ENCODE measurements at places on chromosomes 1 and 21. TPM values are rescaled to one million over a fixed set of nuclear protein-coding genes. Genes with fewer than 3 reads are reported as not detected.

GRCh38 chr1:53652441-53653199 lies 86.3 kb downstream of the GLIS1 start:
- no peaks in the 10 kb centered on the region for H3K36me3 ChIP-seq
- H3K27me3 ChIP-seq, result no peaks in the 10 kb centered on the region
- H3K27ac ChIP-seq, result no peak overlapping the region
- DNase-seq, result peak; percentile 12
- H3K4me1 ChIP-seq, result no peaks in the 10 kb centered on the region

- H3K4me1 ChIP-seq, result no peaks in the 10 kb centered on the region
- H3K27ac ChIP-seq, result no peak overlapping the region
- no peaks in the 10 kb centered on the region for H3K27me3 ChIP-seq
- no peak overlapping the region for H3K4me3 ChIP-seq
- no peak for DNase-seq
- no peaks in the 10 kb centered on the region for H3K36me3 ChIP-seq
These were observed 50.8 kb downstream of the HS2ST1 start for GRCh38 chr1:86965012-86965826.

- no peak for DNase-seq
- no peak overlapping the region for H3K27ac ChIP-seq
- no peaks in the 10 kb centered on the region for H3K4me1 ChIP-seq
These were observed 21.7 kb upstream of the SLC44A3 start for GRCh38 chr1:94798462-94798861.

DNA sequence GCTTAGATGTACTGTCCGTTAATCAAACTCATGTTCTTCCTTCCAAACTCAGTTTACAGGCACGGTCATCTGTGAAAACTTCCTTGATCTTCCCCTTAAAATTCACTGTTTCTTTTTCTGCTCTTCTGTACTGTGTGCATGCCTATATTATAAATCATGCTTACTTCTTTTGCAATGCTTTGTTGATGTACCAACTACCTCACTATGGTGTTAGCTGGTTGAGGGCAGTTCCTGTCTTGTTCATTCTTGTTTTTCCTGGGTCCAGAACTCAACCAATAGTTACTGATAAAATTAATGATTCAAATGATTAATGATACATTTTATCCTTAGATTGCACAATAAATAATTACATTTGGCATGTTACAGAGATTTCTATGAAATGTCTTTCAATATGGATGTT lies 163.8 kb downstream of the CHRM3 start:
- H3K27ac ChIP-seq, result no peak overlapping the region
- H3K27me3 ChIP-seq, result no peaks in the 10 kb centered on the region
- H3K4me3 ChIP-seq, result no peak overlapping the region
- H3K36me3 ChIP-seq, result no peaks in the 10 kb centered on the region
- DNase-seq, result no peak

- no peak overlapping the region for H3K4me3 ChIP-seq
- DNase-seq, result no peak
- H3K27ac ChIP-seq, result no peak overlapping the region
- H3K4me1 ChIP-seq, result peaks cover 5% of the 10 kb centered on the region
- H3K27me3 ChIP-seq, result no peaks in the 10 kb centered on the region
These were observed 63.7 kb downstream of the ST6GALNAC3 start for GRCh38 chr1:76138217-76138616.

DNA sequence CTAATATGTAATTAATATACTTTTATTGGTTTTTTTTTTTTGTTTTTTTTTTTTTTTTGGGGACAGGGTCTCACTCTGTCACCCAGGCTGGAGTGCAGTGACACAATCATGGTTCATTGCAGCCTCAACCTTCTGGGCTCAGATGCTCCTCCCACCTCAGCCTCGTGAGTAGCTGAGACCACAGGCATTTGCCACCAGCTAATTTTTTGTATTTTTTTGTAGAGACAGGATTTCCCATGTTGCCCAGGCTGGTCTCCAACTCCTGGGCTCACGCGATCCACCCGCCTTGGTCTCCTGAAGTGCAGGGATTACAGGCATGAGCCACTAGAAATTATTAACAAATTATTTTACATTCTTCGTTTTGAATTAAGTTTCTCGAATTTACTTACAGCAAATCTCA lies 16.8 kb upstream of the POGZ start:
- H3K27ac ChIP-seq, result no peak overlapping the region
- peaks cover 9% of the 10 kb centered on the region for H3K4me1 ChIP-seq
- no peak for DNase-seq
- H3K36me3 ChIP-seq, result no peaks in the 10 kb centered on the region

DNA sequence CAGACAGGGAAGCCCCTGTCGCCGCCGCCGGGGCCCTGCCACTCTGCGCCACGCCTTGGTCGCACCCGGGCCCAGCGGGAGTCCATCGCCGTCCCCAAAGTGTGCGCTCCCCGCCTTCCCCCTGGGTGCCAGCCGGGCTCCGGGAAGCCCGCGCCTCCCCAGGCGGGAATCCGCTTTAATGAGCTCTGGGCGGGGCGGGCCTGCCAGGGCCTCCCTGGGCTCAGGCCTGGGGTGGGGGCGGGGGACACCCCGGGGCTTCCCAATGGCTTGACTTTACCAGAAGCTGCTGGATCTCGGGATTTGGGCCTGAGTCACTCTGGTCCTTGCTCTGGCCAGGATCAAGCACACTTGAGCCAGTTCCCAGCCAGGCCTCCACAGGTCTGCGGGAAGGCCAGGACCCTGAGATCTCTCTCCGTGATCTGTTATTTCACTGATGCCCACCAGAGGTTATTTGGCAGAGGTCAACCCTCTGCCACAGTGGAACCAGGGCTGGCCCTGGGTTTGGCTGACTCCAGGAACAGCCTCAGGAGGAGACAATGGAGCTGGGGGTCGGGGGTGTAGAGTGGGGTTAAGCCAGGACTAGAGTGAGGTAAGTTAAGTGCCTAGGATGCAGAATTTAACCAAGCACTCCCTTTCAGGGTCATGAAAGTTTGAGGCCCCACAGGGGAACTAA lies 178.4 kb upstream of the EDN2 start:
- peak overlapping the region; percentile 93 for H3K27ac ChIP-seq
- peak overlapping the region; percentile 35 for H3K4me3 ChIP-seq
- peak; percentile 79 for DNase-seq
- peaks cover 21% of the 10 kb centered on the region for H3K4me1 ChIP-seq
- H3K27me3 ChIP-seq, result no peaks in the 10 kb centered on the region

GRCh38 chr1:30969903-30970302 lies 61.3 kb upstream of the SDC3 start:
- no peaks in the 10 kb centered on the region for H3K27me3 ChIP-seq
- H3K4me1 ChIP-seq, result peaks cover 26% of the 10 kb centered on the region
- no peak for DNase-seq
- H3K4me3 ChIP-seq, result no peak overlapping the region
- peaks cover 16% of the 10 kb centered on the region for H3K36me3 ChIP-seq

DNA sequence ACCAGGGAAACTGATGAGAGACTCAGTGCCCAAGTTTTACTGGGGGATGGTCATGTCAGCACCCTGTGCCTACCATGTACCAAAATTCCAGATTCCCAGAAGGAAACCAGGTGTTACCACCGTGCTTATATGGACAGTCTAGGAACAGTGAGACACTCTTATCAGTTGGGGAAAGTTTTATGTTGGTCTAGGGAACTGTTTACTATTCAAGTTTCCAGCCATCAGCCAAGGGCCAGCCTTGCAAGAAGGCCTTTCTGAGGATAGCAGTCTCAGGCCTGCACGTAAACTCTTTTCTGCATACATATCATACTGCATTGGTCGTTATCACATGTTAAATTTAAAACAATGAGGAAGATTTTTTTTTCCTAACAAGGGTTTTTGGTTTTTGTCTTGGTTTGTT lies 12.6 kb downstream of the TMEM269 start:
- H3K4me3 ChIP-seq, result no peak overlapping the region
- DNase-seq, result no peak
- H3K4me1 ChIP-seq, result no peaks in the 10 kb centered on the region
- H3K36me3 ChIP-seq, result no peaks in the 10 kb centered on the region
- H3K27me3 ChIP-seq, result no peaks in the 10 kb centered on the region
- H3K27ac ChIP-seq, result no peak overlapping the region

GRCh38 chr1:215704089-215704860 lies 137.2 kb downstream of the KCTD3 start:
- no peaks in the 10 kb centered on the region for H3K36me3 ChIP-seq
- no peak overlapping the region for H3K27ac ChIP-seq
- H3K27me3 ChIP-seq, result no peaks in the 10 kb centered on the region

DNA sequence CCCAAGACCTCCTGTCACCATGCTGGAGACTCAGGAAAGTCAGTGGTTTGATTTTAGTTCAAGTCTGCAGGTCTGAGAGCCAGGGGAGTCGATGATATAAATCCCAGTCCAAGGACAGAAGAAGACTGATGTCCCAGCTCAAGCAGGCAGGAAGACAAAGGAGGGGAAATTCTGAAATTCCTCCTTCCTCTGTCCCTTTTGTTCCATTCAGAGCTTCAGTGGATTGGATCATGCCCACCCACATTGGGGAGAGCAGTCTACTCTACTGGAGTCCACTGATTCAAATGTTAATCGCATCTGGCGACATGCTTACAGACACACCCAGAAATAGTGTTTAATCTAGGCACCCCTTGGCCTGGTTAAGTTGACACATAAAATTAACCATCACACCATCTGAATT lies 7.2 kb upstream of the ADAMTS1 start:
- no peaks in the 10 kb centered on the region for H3K36me3 ChIP-seq
- H3K27ac ChIP-seq, result no peak overlapping the region
- no peaks in the 10 kb centered on the region for H3K4me1 ChIP-seq

- H3K27me3 ChIP-seq, result no peaks in the 10 kb centered on the region
- DNase-seq, result no peak
- no peaks in the 10 kb centered on the region for H3K4me1 ChIP-seq
- H3K4me3 ChIP-seq, result no peak overlapping the region
These were observed 31.3 kb downstream of the INPP5B start for GRCh38 chr1:37915476-37916093.

DNA sequence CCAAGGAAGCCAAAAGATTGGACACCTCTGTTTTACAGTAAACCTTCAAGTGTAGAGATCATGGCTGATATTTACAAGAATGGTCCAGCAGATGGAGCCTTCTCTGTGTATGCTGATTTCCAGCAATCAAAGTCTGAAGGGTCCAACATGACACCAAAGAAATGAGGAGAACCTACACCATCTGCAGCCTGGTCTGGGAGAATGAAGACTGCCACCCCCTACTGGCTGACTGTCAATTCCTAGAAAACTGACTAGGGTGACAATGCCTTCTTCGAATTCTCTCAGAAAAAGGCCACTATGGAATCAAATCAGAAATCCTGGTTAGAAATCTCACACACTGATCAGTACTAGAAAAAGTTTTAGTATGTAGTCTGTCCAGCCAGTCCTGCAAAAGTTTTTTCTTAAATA lies 83.3 kb downstream of the CDC42BPA start:
- H3K27me3 ChIP-seq, result no peaks in the 10 kb centered on the region
- no peak overlapping the region for H3K27ac ChIP-seq
- no peak overlapping the region for H3K4me3 ChIP-seq
- H3K4me1 ChIP-seq, result no peaks in the 10 kb centered on the region
- H3K36me3 ChIP-seq, result no peaks in the 10 kb centered on the region
- no peak for DNase-seq

GRCh38 chr1:58979086-58979485 lies 195.2 kb upstream of the JUN start:
- H3K27ac ChIP-seq, result no peak overlapping the region
- no peaks in the 10 kb centered on the region for H3K27me3 ChIP-seq
- peaks cover 15% of the 10 kb centered on the region for H3K4me1 ChIP-seq

DNA sequence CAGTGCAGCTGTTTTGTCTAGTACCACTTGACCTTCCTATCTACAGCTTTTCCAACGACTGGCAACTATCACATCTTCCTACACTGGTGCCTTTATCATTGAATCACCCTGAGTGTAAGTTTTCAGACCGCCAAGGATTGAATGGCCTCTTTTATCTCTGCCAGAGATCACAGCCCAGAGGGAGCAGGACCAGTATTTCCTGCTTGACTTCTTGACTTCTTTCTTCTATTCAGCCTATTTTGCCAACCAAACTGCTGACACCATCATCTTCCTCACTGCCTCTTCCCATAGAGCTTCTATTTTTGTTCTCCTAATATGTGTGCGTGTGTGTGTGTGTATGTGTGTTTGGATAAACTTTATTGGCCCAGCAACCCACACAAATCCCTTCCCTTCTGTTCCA lies 53.8 kb downstream of the SERBP1 start:
- H3K27me3 ChIP-seq, result no peaks in the 10 kb centered on the region
- no peak for DNase-seq
- H3K27ac ChIP-seq, result no peak overlapping the region
- no peaks in the 10 kb centered on the region for H3K4me1 ChIP-seq

- no peaks in the 10 kb centered on the region for H3K27me3 ChIP-seq
- no peak overlapping the region for H3K27ac ChIP-seq
- H3K4me1 ChIP-seq, result peaks cover 2% of the 10 kb centered on the region
- DNase-seq, result no peak
- H3K4me3 ChIP-seq, result no peak overlapping the region
These were observed 22.0 kb downstream of the SUCO start for GRCh38 chr1:172554915-172555314.

GRCh38 chr1:12748778-12749355 lies 2.9 kb downstream of the CFAP107 start:
- no peaks in the 10 kb centered on the region for H3K27me3 ChIP-seq
- no peak overlapping the region for H3K27ac ChIP-seq
- H3K4me1 ChIP-seq, result no peaks in the 10 kb centered on the region
- no peaks in the 10 kb centered on the region for H3K36me3 ChIP-seq
- DNase-seq, result no peak

GRCh38 chr1:44417351-44418021 lies 12.4 kb downstream of the RNF220 start:
- peaks cover 90% of the 10 kb centered on the region for H3K27me3 ChIP-seq
- DNase-seq, result no peak
- peak overlapping the region; percentile 32 for H3K4me3 ChIP-seq
- peaks cover 16% of the 10 kb centered on the region for H3K4me1 ChIP-seq

GRCh38 chr21:42016364-42016985 lies 6.3 kb upstream of the ZBTB21 start:
- no peak overlapping the region for H3K4me3 ChIP-seq
- H3K27ac ChIP-seq, result no peak overlapping the region
- no peaks in the 10 kb centered on the region for H3K4me1 ChIP-seq
- H3K36me3 ChIP-seq, result no peaks in the 10 kb centered on the region
- DNase-seq, result peak; percentile 41

DNA sequence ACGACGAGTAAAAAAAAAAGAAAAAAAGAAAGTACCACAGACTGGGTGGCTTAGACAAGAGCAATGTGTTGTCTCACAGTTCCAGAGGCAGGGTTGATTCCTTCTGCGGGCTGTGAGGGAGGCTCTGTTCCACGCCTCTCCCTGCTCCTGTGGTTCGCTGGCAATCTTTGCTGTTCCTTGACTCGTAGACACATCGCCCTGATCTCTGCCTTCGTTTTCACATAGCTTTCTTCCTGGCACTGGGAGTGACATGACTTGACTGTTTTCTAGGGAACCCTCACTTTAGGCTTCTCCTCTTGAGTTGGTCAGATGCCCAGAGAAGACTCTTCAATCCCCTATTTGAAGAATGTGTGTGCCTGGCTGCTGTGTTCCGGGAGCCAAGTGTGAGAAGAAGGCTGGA lies 133.6 kb downstream of the TM2D1 start:
- H3K36me3 ChIP-seq, result no peaks in the 10 kb centered on the region
- DNase-seq, result no peak
- no peaks in the 10 kb centered on the region for H3K27me3 ChIP-seq
- no peaks in the 10 kb centered on the region for H3K4me1 ChIP-seq
- H3K27ac ChIP-seq, result no peak overlapping the region
- H3K4me3 ChIP-seq, result no peak overlapping the region

Gene LAMB3
- 0.14 TPM for total RNA-seq

Gene TRIM33
- total RNA-seq, result 42.0 TPM

Gene MRPS21
- total RNA-seq, result 68.3 TPM

Gene RYR2
- total RNA-seq, result 10.7 TPM

Gene OR2AK2
- not detected for total RNA-seq

Gene SERTAD4
- total RNA-seq, result 9.5 TPM
